ENCODE measurements at places on chromosomes 2 and 18.

DNA sequence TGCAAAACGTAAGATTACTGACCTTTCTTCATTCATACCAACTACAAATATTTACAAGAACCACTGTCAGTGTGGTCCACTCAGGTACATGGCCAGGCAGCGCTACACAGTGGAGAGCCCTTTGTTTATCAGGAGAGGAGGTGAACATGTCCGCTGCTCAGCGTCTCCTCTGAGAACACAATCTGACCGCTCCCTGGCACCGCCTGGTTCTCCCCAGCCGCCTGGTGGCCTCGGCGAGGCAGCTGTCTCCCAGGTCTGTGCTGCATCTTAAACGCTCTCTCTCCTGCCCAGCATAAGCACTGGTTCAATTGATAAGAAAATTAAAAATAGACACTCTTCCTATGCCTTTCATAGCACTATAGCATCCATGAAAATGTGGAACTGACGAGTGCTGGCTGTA lies 146.8 kb upstream of the PXDN start:
- no peak for DNase-seq

DNA sequence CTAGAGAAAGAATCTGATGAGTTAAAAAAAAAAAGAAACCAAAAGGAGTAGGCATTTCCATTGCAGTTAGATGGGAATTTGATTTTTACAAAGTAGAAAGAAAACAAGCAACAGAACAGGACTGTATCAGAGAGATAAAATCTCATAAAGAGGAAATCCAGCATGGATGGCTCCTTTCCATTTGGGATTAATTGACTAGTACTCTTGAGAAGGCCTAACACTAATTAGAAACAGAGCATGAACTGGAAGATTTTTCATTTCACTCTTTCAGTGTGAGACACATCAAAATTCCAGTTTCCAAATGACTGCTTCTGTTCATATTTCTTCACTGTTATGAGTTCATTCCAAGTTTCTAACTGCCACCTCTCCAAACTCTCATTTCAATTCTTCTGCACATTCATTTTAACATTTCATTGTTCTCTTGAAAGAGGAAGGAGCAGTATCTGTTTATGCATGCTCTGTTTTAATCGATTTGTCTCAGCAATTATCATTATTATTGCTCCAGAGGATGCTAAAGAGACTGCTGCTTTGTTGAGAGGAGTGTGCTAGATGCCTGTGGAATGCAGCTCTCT lies 108.8 kb upstream of the PIEZO2 start:
- no peak for DNase-seq

- no peak for DNase-seq
Measured at GRCh38 chr2:127584047-127584446, 48.6 kb downstream of the MYO7B start.

DNA sequence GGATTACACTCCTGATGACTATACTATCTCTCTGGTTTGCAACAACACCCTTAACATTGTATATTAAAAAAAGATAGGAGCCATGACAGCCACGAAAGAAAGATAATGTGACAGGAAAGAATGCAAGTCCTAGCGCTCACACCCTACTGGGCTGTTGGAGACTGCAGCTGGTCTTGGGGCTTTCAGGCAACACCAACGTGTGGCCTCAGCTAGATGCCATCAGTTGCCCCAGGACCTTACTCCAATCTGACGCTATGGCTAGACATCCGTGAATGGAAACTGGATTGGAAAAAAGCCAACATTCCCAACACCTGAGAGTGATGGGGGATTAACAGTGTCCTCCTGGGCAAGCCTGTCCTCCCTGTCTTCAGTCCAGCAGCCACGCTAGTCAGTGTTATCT lies 357.4 kb upstream of the GULP1 start:
- no peak for DNase-seq

DNA sequence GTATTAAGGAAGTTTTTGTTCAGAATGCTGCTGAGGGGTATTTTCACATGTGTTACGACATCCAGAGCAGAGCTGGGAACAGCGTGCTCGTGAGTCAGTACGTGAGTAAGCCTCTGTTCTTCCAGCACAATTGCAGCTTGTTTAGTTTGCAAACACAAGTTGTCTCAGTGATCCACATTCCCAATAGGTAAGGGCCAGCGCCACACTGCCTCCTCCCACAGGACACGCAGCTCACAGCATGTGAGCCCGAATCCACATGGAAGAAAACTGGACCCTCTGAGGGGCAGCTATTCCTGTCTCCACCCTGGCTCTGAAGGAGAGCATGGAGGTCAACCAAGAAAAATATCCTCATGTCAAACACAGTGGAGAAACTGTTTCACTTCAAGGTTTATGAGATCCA lies 173.9 kb upstream of the PID1 start:
- DNase-seq, result no peak

DNA sequence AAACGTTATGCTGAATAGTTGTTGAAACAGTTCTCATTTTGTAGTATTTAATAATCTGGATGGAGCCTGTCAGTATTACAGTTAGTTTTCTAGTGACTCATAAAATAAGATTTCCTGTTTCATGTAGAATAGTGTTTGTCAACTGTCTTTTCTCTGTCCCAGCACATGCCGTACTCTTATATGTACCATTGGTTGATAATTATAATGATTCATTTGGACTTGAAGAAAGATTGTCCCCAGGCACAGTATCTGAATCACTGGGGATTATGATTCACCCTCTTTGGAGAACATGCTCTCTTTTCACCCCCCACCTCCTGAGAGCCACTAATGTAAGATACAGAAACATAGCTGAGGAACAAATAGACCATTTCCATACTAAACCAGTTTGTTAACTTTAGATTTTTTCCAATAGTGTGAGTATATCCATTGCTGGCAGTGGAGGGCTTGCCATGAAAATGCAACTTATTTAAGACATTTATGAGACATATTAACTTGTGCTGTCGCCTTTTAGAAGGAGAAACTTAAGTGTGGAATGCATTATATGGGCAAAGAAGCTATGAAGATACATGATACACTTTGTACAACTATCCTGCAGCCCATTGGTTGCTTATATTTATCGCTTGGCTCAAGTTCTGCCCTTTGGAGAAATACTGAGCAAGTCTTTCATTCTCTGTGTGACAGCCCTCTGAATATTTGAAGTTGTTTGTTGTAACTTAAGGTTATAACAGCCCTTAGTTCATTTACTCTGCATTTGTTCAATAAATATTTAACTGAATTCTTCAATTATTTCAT lies 12.4 kb downstream of the COPS8 start:
- DNase-seq, result no peak

- no peak for DNase-seq
Measured at GRCh38 chr2:136997557-136997956, 232.2 kb downstream of the THSD7B start.

DNA sequence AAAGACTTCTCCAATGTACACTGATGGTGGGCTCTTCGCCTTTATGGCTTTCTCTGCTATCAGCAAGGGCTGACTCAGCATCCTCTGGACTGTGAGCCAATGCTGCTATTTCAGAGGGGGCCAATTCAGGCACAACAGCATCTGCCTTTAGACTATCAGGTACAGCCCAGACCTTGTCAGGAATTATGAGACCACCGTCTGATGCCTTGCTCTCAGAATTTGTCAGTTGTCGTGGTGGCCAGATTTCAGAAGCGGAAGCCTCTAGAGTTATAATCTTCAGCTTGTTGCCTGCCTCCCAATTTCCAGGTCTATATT lies 92.7 kb downstream of the ALPK2 start:
- DNase-seq, result no peak

- no peak for DNase-seq
Measured at GRCh38 chr2:138730497-138731030, 49.6 kb downstream of the NXPH2 start.

GRCh38 chr2:52968043-52968442 lies 799.6 kb upstream of the CHAC2 start:
- DNase-seq, result no peak

- peak; percentile 77 for DNase-seq
Measured at GRCh38 chr2:144452169-144452988, 67.5 kb downstream of the ZEB2 start.

GRCh38 chr18:12310762-12311161 lies 2.7 kb downstream of the TUBB6 start:
- DNase-seq, result no peak

- no peak for DNase-seq
Measured at GRCh38 chr2:148540022-148540421, 104.5 kb upstream of the EPC2 start.

DNA sequence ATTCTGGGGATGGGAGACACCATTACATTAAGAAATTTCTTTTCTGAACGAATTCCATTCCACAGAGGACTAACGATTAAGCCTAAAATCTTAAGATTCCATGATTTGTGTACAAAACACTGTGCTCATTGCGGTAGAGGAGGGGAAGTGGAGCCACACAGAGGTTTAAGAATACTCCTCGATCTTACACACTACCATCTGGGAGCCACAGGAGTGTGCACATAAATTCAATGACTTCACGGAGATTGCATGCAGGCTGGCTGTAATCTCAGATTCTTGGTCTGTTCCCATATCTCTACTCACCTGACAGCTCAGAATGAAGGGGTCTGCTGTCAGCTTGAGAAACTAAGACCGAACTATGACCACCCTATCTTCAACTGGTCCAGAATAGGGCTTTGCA lies 762 bp downstream of the VPS4B start:
- peak; percentile 30 for DNase-seq

GRCh38 chr2:30230497-30231211 lies 680 bp upstream of the LBH start:
- peak; percentile 51 for DNase-seq

DNA sequence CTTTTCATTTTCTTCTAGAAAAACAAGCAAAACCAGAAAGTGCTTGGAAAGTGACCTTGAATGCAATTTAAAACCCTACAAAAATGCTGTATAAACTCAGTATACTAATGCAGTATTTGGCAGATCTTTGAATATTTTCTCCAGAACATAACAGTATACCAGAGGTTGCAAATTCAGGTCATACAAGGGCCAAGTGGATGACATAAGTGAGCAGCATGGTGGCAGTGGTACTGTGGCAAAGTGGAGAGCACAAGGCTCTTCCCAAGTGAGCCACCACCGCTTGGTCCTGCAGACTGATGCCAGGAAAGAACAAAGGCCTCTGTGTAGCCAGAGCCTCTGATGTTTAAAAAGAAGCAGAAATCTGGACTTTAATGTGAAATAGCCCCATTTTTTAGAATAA lies 33.1 kb downstream of the METTL4 start:
- no peak for DNase-seq

DNA sequence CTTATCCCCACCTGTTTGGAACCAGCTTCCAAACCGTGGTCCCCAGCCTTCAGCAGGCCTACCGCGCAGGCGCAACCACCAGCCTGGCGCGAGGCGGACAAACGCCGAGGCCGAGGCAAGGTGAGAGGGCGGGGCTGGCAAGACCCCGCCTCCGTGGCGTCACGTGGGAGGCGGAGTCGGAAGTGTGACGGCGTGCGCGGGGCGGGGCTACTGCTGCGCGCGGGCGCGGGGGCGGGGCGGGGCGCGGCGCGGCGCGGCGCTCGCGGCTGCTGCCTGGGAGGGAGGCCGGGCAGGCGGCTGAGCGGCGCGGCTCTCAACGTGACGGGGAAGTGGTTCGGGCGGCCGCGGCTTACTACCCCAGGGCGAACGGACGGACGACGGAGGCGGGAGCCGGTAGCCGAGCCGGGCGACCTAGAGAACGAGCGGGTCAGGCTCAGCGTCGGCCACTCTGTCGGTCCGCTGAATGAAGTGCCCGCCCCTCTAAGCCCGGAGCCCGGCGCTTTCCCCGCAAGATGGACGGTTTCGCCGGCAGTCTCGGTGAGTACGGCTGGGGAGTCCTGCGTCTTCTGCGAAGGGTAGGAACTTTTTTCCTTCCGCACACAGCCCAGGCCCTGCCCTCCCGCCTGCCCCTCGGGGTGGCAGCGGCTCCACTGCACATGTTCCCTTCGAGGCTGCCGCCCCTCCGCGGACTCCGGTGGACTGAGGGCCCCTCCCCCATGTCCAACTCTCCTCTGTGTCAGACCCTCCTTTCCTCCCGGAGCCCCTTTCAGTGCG lies at the start of gene EML4:
EML4 (plus strand) TSS at position 254 of the 774 bp plus-strand sequence; CDS start at position 513, 259 bp downstream.
- DNase-seq, result peak; percentile 92

DNA sequence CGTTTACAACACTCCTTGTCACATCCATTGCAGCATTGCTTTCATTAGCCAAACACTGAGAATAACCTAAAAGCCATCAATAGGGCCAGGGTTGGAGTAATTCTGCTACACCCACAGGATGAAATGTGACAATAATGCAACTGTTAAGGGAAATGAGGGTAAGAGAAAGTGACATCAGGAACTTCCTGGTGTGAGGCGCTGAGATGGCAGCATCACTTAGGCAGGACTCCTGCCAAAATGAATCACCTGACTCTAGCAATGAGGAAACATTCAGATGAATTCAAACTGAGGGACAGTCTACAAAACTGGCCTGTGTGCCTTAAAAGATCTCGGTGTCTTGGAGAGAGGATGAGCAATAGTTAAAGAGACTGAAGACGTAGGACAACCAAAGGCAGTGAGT lies 115.6 kb upstream of the AGAP1 start:
- DNase-seq, result no peak

GRCh38 chr18:46134920-46135675 lies 30.9 kb downstream of the HAUS1 start:
- DNase-seq, result no peak

DNA sequence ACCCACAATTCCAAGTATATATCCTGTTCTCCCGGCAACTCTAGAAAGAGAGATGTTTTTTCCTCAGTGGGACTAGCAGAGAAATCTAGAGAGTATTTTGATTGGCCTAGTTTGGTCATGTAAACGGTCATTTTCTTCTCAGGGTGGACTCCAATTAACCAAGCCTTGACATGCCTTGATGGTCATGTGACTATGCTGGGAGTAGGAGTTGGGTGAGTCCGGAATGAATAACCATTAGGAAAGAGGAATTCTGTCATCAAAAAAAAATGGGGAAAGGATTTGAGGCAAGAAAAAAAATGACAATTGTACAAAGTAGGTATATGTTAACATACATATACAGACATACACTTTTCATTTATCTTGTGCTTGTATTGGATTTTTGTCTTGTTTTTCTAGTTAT lies 248.2 kb upstream of the CDH20 start:
- no peak for DNase-seq

GRCh38 chr2:58899692-58900091 lies 658.6 kb upstream of the FANCL start:
- DNase-seq, result no peak

DNA sequence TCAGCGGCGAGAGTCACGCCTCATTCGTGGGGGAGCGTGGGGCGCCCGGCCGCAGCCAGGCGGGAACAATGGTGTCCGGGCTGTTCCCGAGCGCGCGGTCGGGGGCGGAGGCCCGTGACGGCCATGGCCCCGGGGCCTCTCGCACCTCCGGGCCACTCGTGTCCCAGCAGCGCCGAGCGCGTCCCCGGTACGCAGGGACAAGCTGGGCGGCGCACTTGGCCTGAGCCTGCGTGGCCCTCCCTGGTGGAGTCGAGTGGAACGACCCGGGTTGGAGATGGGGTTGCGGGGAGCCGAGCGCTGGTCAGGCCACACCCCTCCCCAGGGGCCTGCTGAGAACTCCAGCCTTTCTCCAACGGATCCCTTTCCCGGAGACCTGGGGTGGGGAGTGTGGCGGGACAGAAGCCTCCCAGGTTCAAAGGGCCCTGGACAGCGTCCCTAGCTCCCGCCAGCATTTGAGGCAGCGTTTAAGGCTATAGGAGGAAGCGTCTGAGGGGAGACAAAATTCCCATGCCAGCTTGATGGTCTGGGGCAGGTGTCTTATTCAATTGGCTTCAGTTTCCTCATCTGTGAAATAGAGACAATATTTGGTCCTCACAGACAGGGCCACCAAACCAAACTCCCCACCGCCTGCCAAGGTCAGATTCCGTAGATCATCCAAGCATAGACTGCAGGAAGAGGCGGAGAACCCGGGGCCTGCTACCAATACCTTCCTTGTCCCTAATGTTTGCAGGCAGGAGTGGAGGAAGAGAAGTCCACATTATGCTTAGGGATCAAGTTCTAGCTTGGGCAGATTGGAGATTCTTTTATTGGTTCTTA lies 553 bp downstream of the CNDP2 start:
- DNase-seq, result peak; percentile 81

All from hematopoietic multipotent progenitor cell treated with erythropoietin and hydrocortisone succinate and interleukin-3 and kit ligand, for 4 days (in vitro differentiated cells).